Activated CD4-positive, alpha-beta T cell treated with anti-CD3 and anti-CD28 coated beads, Interleukin-2, amount 10 ng/mL, durations not matched to agents 24 days and 14 days (primary cell): ENCODE measurements at places on chromosomes 13 and 19. TPM values are rescaled to one million over a fixed set of nuclear protein-coding genes. Genes with fewer than 3 reads are reported as not detected.

DNA sequence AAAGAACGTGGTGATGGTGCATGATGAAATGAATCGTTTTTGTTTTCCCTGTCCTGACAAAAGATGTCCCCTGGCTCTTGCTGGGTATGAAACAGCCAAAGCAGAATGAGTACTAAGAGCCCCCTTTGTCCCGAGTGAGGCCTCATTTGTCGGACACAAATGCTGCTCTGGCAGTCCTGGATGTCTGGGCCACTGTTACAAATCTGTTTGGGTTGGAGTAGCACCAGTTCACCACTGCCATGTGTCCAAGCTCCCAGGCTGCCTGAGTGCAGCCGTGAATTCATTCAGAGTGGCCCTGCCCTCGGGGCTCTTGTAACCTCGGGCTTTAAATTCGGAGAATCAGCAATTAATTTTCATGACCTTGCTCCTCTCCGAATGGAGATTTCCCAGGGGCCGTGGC, 182.4 kb downstream of the NUFIP1 start:
- DNase-seq, result no peak

DNA sequence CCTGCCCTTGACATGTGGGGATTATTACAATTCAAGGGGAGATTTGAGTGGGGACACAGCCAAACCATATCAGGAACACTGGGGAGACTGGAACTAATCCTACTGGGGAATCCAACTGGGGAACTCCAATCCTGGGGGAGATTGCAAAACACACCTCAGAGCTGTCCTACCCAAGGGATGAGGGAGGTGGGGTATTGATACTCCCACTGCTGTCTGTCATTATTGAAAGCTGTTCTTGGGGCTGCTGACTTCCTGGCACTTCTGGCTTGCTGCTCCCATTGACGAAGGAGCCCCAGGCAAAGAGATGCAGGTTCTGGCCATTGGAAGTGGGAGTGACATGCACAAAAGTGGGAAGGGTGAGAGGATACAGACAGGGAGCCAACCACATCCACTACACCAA, 24.7 kb upstream of the POP4 start:
- DNase-seq, result no peak

DNA sequence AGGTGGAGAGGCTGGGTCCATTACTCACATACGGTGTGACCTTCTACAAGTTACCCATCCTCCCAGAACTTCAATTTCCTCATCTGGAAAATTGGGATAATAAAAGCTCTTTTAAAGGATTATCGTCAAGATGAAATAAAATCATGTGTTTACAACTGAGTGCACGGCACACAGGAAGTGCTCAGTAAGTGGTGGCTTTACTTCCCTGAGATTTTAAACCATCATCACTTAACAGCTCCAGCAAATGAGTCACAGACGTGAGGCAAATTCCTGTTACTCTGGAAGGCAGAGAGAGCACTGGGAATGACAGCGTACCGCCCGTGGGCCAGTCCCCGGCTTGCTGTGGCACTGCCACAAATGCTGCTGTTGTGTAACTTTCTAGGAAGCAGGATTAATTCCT, 64.1 kb downstream of the MRPL57 start:
- DNase-seq, result no peak

DNA sequence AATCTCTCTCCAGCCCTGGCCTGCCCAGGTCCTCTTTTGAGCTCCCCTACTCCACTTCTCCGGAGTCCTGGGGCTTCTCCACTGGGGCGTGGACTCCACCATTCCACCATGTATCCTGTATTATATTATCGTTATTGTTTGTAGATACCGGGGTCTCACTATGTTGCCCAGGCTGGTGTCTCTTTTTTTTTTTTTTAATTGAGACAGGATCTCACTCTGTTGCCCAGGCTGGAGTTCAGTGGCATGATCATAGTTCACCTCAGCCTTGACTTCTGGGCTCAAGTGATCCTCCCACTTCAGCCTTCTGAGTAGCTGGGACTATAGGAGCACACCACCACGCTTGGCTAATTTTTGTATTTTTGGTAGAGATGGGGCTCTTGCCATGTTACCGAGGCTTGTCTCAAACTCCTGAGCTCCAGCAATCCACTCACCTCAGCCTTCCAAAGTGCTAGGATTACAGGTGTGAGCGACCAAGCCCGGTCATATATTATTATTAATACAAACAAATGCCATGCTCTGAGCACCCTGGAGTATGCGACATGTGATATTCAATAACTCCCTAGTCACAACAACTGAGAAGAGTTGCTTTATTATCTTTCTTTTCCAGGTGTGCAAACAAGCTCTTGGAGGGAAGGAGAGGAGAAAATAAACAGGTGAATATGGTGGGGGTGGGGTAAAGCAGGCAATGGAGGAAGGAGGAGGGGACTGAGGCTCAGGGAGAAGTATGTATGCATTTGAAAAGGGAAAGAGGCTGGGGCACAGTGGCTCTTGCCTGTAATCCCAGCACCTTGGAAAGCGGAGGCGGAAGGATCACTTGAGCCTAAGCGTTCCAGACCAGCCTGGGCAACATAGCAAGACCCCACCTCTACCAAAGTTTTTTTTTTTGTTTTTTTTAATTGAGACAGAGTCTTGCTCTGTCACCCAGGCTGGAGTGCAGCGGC, 2.8 kb upstream of the CERS4 start:
- DNase-seq, result no peak

DNA sequence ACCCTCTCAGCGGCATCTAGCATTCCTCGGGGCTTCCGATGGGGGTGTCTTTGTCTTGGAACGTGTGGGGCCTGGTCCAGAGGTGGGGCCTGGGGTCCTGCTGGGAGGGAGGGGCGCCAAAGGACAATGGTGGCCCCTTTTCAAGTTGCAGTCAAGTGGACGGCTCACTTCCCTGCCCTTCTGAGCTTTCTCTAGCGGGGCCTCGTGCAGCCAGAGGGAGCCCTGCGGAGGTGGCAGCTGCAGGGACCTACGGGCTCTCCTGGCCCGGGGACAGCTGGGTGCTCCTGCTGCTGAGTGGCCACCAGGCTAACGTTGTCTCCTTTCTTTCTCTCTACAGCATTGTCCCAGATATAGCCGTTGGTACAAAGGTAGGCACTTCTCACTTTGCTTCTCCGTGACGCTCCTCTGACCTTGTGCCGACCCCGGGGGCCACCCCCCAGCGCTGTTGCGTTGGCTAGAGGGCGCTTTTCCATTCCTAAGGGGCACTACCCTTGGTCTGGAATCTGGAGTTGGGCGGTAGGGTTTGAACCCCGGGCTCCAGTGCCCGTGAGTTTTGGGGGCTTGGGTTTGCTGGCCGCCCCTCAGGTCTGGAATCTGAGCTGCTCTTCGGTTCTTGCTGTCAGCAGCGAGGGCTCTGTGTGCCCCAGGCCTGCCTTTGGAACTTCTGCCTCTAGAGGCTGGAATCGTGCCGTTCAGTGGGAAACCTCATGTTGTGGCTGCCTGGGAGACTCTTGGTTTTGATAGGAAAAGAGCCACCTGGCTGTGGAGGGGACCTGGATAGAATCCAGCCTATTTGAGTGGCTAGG, 2.0 kb downstream of the PTBP1 start:
- DNase-seq, result peak; percentile 77

- DNase-seq, result no peak
These were observed at the start of gene KLK5 for GRCh38 chr19:50952910-50953309. Gene KLK5 (minus strand): TSS chr19:50953038. CDS start chr19:50952657, 381 bp downstream.

GRCh38 chr13:26529441-26529840, 28.0 kb upstream of the WASF3 start:
- DNase-seq, result peak; percentile 76

DNA sequence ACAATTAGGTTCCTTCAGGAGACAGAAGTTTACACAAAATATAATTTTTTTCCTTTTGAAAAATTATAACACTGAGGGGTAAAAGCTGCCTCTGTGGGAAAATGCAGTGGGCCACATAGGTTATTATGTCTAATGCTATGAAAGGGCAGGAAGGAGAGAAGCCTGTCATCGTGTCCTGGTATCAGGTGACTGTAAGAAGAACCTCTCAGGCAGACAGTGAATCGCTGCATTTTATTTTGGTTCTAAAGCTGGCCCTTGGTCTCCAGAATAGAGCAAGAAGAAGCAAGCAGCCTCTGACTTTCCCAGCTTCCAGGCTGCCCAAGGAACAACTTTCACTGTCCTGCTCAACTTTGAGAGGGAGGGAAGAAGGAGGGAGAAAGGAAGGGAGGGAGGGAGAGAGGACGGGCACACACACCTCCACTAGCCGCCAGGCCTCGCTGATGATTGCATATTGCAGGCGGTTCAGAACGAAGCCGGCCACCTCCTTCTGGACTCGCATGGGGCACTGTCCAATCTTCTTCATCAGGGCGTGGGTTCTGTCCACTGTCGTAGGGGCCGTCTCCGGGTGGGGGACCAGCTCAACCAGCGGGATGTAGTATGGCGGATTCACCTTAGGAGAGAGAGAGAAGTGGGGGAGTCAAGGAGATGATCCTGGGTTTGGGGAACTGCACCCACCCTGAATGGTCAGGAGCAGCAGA, 93.8 kb downstream of the CRYL1 start:
- DNase-seq, result no peak

- no peak for DNase-seq
These were observed 12.9 kb downstream of the NOVA2 start for GRCh38 chr19:45960595-45961235.

DNA sequence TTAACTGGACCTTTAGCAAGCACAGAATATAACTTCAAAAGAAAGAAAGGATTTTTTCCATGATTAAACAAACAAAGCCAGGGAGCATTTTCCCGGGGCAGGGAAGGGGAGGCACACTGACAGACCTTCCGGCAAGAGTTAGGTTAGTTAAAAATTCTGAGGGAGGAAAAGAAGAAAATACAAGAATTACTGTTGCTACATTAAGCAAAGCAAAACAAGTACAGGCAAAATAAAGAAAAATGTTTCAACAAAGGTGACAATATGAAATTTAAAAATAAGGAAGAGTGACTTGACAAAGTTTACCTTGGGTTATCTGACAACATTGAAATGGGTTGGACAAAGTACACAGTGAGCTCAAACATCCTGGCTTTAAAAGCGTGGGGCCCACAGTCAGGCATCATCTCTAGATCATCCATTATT, 51.5 kb downstream of the KLF12 start:
- DNase-seq, result no peak

GRCh38 chr13:48265217-48265815, 32.3 kb downstream of the ITM2B start:
- peak; percentile 73 for DNase-seq

DNA sequence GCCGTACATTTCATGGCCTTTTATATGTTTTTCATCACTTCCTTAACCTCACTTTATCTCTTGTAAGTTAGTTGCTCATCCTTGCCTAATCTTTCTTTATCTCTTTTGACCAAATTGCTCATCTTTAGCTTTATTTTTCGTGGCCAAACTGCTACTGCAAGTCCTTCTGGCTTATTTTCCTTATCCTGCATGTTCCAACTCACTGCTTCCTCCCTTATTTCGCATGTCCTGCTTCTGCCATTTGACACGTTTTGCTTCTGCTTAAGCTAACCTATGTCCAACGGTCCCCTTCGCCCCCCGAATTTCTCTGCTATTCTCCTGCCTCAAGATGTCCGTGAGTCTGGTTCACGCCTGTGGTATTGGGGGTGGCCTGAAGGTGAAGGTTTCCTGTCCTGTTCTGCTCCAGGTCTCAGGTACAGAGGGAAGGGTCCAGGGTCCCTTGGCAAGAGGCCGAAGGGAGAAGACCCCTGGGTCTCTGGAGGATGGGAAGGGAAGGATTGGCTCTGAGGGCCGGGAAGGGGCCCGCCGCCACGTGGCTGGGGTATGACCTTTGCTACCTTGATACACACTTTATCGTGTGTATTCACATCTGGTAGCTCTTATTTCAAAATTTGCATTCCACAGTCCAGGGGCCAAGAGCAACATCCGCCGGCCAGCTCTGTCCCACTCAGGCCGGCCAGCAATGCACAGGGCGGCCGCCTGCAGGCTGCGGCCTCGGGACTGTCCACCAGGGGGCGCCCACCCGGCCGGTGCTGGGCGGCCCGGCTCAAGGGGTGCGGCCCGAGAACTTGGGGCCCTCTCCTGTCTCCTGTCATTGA, 2.9 kb upstream of the C19orf85 start:
- peak; percentile 93 for DNase-seq

GRCh38 chr13:45830121-45830520, 21.4 kb downstream of the SIAH3 start:
- DNase-seq, result no peak

DNA sequence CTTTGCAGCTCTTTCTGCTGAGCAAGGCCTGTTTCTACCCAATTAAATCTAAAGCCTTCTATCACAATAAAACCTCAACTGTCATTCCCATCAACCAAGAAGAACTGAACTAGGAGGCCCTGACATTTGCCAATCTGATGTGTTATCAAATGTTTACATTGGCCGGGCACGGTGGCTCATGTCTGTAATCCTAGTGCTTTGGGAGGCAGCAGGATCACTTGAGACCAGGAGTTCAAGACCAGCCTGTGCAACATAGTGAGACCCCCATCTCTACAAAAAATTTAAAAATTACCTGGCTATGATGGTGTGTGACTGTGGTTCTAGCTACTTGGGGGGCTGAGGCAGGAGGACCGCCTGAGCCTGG, 2.8 kb upstream of the FBXO17 start:
- no peak for DNase-seq

DNA sequence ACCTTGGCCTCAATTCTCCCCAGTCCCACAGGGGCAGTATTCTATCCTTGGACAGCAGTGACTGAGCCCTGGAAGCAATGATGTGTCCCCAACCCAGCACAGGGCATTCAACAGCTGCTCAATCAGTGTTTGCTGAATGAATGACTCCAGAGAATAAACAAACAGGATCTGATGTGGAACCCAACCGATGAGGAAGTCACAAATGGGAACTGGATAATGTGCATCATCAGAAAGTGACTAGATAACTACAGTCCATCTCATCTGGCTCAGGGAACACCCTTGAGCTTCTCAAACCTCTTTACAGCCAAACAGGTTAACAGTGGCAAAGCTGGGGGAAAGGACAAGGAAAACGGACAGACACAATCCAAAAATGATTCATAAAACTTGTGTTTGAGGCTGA, 8.2 kb downstream of the SLC25A30 start:
- DNase-seq, result no peak

- peak; percentile 73 for DNase-seq
These were observed 21.5 kb downstream of the EBPL start for GRCh38 chr13:49669735-49670309.

- peak; percentile 63 for DNase-seq
These were observed at the start of gene ZNF223 for GRCh38 chr19:44051650-44052402. Gene ZNF223 (plus strand): TSS chr19:44052036. CDS start chr19:44055177, 3,141 bp downstream.

DNA sequence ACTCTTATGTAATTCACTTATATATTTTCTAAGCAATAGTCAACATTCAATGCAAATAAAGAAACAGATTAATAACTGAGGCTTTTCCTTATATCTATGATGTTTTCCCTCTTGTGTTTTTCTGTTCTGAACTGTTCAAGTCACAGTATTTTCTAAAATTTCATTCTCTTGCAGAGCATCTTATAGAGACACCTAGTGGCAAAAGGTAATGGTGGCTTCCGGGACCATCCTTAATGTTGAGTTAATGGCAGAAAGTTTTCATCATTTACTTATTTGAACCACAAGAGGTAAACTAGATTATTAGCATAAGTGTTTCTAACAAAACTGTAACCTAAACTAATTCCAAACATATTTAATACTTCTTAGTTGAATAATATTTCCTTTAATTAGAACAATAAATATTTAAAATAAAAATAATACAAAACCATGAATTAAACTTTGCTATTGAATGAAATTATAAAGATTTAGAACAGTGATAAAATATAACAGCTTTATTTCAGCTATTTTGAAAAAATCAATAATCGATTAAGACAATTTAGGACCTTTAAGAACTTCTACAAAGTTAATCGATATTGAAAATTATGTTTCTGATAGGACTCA, 1.7 kb upstream of the SLITRK5 start:
- DNase-seq, result no peak

Gene ATP1A3
- total RNA-seq, result 0.68 and 1.2 TPM in 2 replicates

Gene ZNF585A
- total RNA-seq, result 2.7 and 3.9 TPM in 2 replicates

Gene PROZ
- total RNA-seq, result not detected in 2 replicates

Gene SYT3
- not detected in 2 replicates for total RNA-seq

Gene GSX1
- total RNA-seq, result not detected in 2 replicates

Gene GEMIN7
- 51.5 and 54.3 TPM in 2 replicates for total RNA-seq

Gene ARL11
- 0.65 and 0.76 TPM in 2 replicates for total RNA-seq
